Stimulated activated CD8-positive, alpha-beta memory T cell treated with anti-CD3 and anti-CD28 coated beads, Interleukin-4, amount 100 ng/mL, for 1 hour (primary cell): ENCODE measurements at places on chromosomes 6 and 20.

DNA sequence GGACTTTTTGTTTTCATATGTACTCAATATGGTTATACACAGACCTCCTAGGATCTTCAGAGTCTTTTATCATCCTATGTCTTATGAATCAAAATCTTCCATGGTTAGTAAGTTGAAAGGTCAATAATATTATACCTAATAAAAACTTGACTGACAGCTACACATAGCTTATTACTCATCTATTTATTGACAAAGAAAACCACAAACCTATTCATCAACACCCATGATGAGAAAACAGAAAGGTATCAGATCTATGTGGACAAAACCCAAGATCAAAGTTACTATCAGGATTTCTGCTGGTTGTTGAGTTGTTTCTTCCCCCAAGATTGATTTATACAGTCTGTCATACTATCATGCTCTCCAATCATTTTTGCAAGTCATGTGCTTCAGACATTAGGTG is 460.1 kb upstream of the MANEA start:
- DNase-seq = no peak

DNA sequence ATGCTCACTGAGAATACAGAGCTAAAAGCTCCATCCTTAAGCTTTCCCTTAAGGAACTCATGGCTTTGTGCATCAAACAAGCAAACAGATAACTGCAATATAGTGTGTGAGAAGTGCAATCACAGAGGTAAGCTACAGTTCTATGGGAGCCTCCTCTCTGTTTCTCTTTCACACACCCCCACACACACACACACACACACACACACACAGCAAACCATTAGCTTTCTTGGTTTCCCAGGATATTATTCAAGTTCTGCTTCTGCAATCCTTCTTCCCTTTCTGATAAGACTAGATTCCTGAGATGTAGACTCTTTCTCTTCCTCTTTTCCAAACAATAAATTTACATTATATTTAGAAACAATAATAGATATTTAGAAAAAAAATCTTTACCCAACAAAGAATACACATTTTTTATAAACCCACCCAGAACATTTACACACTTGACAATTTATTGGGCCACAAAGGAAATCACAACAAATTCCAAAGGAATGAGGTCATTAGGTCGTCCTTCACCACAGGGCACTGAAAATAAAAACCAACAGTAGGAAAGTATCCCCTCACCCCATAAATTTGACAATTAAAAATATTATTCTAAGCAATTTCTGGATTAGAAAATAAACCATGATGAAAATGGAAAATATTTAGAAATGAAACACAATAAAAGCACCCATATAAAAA is 9.3 kb upstream of the GFOD1 start:
- DNase-seq = no peak

GRCh38 chr6:15793288-15793687 is 130.5 kb upstream of the DTNBP1 start:
- no peak for DNase-seq

DNA sequence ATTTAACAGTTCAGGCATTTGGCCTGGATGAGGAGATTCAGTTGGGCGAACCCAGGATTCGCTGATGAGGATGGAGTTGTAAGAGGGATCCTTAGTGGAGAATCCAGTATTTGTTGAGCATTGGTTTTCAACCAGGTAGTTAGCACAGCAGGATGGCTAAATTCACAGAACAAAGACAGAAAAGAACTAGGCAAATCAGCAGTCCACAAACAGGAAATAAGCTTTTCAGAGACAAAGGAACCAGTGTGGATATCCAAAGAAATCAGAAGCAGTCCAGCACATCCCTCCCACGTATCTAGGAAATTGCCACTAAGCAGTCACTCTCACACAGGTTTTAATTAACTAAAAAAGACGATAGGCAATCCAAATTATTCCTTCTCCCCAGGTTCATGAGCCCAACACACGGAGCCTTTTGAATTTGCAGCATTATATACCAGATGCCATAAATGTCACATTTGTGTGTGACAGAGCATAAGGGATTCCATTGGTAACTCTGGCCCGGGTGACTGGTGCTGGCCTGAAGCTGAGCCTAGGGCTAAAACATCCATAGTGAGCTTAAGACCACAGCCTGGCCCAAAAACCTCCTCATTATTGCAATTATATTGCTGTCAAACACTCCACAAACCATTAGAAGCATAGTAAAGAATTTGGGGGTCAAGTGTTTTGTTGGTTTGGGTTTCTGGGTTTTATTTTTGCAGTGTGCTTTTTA is 131.5 kb downstream of the SOBP start:
- DNase-seq = no peak

DNA sequence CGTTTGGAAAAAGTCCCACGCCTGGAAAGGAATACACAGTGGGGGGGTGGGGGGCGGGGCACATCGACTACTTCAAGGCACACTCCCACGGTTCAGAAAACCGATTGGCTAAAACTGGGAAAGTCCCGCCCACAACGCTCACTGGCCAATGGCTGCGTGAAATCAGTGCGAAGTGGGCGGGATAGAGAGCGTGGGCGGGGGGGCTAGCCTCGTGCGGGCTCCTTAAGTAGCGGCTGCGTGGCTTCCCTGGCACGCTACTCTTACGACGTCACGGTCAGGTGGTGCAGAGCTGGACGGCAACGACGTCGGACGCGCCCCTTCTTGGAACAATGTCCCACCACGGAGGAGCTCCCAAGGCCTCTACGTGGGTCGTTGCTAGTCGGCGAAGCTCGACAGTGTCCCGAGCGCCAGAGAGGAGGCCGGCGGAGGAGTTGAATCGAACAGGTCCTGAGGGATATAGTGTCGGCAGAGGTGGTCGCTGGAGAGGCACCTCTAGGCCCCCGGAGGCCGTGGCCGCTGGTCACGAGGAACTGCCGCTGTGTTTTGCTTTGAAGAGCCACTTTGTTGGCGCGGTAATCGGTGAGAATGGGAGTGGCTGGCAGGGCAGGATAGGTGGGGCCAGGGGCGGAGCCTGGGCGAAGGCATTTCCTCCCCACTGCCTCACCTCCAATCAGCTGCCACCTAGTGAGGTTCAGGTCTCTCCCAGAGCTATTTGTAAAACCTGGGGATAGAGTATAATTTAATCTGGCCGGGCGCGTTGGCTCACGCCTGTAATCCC is at the start of gene DDX43:
DDX43 (plus strand) TSS at position 252 of the 778 bp plus-strand sequence; CDS start at position 330, 78 bp downstream.
- DNase-seq = no peak

DNA sequence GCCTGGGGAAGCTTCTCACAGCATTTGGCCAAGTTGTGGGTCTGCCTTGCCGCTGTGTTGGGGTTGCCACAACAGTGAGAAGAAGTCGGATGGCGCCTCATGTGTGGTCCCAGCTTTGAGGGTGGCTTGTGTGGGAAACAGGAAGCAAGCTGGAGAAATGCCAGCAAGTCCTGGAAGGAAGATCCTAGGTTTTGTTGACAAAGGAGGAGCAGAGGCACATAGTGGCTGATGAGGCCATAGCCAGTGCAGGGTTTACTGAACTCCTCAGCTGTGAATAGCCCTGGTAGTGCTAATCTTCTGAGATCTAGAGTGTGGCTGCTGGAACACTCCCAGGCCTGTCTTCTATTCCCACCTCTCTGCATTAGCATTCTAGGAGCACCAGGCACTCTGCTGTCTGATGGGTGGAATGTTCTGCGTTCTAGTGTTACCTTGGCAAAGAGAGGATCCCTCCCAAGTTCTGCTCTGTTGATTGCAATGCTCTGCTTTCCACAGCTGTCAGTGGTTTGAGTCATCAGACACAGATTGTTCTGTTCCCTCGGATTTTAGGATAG is 25.2 kb downstream of the SNPH start:
- no peak for DNase-seq

DNA sequence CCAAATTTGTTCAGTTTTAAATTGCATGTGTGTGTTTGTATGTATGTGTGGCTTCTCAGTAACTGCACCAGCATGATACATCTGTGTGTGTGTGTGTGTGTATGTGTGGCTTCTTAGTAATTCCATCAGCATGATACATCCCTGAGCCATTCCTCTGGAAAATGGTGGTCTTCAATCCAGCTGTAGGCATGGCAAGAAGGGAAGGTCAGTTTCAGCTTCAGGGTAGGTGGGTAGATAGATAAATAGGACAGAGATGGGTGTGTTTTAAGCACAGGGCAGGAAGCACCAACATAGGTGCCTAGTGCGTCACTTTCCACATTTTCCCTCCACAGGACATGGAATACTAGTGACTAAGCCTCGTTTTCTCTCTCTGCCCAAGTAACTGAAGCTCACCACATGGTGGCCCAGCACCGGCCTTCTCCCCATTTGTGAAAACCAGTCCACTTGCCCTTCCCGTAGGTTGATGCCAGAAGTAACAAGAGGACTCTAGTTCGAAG is 82.9 kb downstream of the RPP40 start:
- no peak for DNase-seq

- DNase-seq = peak; percentile 58
These were observed 201.0 kb downstream of the UST start for GRCh38 chr6:148947621-148948444.

DNA sequence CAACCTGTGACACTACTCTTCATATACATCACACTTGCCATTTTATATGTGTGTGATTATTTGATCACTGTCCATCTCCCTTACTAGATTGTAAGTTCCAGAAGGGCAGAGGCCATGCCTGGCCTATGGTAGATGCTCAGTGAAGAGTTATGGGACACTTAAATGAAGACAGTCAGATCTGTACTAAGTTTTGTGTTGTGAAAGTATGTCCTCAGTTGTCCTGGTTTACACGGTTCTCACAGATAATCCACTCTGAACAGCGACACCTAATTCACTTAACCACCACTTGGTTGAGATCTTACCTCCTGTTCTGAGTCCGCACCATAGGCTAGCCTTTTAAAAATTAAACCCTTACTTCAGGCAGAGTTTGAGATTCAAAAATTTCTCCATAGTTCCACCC is 434.1 kb upstream of the SOX4 start:
- no peak for DNase-seq

DNA sequence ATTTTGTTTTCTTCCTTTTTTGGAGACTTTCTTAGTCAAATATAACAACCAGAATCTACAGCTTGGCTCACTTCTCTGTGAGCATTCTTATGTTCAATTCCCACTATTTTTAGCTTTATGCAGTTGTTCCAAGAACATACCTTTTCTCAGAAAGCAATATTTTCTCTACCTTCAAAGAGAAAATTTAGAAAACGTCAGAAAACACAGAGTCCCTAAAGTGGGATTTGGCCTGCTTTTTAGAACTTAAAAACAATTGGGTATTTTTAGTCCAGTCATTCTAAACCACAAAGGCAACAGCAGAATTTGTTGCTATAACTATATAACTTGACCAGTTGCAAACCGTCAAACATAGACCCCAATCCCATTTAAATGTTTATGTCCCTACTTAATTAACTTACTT is 133.1 kb downstream of the MOXD1 start:
- DNase-seq = no peak

- no peak for DNase-seq
These were observed 224.7 kb downstream of the NRN1 start for GRCh38 chr6:5781966-5782556.

DNA sequence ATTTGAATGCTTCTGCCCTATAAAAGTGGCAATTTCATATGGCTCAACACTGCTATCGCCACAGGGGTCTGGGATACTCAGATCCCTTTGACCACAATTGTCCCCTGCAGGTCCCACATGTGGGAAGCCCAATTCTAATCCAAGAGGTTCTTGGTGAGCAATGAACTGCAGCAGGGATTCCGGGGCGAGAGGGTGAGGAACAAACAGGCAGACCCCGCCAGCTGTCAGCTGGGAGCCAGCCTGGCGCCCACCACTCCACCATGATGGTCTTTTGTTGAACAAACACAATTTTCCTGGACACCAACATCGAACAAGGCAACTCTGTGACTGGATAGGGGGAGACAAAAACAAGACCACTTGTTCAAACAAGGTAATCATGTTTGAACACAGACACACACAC is 80.5 kb downstream of the TMEM242 start:
- no peak for DNase-seq

DNA sequence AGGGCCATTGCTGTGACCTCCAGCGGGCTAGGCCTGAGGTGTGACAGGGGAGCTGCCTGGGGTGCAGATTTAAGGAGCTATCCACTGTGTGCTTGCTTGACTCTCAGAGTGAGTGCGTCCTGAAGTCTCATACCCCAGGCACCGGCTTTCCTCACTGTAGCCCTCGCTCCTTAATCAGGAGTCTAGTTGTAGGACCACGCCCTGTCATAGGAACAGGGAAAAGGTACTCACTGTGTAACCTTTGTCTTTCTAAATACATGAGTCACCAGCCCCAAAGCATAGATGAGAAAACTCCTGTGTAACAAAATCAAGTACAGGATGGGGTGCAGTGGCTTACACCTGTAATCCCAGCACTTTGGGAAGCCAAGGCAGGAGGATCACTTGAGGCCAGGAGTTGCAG is 141.7 kb downstream of the TMEM242 start:
- DNase-seq = no peak

DNA sequence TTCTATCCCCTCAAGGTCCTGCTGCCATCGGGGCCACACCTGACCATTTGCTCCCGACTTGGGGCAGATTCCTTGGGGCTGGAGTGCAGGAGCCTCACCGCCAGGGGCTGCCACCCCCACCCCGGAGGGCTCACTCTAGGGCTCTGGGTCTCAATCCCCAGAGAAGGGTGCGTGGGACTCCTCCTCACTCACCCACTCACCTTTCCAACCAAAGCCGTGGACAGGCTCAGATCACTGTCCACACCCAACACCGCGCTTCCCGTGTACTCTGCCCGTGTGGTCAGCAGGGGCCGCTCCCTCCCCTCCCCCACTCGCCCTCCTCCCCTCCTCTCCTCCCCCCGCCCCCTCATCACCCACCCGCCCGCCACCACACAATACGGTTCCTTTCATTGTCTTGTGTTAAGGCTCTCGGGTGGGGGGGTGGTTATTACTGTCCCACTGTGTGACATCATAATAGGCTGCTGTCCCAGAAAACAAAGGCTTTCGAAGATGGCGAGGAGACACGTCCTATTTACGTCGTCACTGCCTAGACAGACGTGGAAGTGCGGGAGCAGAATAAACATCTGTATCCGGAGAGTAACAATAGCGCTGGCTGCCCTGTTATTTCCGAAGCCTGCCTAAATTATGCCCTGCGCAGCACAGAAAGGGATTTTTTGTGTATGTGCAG is 85.8 kb downstream of the YTHDF1 start:
- no peak for DNase-seq

- DNase-seq = no peak
These were observed 19.7 kb downstream of the RBL1 start for GRCh38 chr20:37075932-37076685.
